ENCODE measurements at places on chromosomes 7 and 10.

DNA sequence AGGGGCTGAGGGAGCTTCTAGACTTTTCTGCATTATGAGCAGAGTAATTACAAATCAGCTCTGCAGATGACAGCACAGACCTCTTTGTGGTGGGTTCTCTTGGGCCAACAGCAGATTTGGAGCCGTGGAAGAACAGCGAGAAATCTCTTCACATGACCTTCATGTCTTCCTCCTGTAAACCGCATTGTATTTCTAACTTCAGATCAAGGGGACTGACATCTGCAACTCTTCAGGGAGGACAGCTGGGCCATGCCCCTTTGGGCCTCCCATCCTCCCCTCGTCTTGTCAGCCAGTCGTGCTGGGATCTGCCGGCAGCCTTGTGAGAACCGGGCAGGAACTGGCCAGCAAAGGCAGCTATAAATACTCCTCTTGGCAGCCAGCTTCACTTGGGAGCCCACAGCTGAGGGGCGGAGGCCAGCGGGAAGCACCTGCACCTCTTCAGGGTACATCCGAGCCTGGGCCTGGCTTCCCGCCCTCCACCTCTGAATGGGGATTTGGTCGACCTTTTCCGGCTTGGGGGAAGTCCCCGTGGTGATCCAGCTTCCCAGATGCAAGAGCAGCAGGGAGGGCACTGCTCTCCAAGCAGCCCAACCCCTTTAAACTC, 54.7 kb downstream of the STEAP1B start:
- no peak for DNase-seq

GRCh38 chr10:87575851-87576250, 71.2 kb downstream of the MINPP1 start:
- DNase-seq, result no peak

DNA sequence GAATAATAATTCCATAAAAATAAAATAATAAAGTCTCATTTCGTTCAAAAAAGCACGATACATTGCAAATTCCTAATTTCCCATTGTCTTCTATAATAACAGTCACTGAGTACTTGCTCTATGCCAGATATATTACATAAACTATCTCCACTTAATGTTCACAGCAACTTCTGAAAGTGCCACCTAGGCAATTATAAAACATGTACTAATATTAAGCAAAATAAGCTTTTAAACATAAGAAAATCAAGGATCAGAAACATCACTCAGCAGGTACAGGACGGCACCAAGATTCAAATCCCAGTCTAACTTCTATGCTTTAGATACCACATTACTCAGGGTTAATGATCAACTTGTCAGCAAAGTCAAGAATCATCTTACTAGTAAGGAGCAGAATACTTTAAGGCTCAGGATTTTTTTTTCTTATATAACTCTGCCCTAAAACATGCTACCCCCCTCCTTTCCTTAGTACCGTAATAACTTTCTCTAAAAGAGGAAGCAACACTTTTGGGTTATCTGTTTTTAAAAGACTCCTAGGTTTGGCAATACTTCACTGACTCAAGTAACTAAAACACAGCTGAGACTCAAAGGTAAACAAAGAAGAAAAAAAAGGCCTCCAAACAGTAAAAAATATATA, 51.3 kb downstream of the USP6NL start:
- DNase-seq, result no peak

DNA sequence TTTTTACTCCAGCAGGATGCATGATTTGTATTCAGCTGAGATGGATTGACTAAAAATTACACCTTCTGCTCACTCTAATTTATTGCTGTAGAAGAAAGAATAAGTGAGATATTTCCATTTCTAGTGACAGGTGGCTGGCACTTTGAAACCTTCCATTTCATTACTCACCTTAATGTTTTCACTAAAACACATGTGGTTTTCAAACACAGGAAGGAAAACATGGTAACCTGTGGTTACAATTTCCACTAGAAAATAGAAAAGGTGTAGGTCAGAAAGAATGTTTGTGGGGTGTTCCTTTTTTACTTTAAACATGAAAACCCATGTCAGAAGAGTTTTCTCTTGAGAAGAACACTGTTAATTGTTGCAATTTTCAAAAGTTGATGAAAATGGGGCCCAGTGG, 12.0 kb upstream of the PRKCQ start:
- DNase-seq, result no peak

DNA sequence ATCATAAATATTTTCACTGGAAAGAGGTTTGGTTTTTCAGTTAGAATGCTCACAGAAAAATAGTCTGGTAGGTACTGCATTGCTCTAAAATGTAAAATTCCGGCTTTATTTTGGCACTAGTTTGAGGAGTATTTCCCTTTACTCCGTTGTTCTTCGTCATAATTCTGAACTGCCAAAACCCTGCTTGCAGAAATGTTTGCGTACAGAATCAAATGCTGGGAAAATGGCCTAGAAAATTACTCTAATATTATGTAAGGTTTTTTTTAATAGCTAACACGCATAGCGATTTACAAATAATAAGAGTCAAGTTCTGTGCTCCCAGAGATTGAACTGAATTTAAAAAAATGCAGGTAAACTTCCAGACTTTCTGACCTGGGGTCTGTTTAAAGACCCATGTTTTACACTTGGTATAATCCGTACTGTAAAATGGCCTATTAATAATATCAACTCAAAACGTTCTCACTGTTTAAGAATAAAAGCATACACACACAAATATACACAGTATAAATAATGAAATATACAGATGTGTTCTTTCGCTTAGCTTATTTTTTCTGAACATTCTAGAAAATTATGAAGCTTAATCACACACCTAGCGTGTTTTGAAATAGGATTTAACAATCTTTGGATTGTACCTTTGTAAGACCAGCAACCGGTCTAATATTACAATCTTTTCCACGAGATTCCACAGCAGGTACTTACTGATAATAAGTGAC, 23.5 kb upstream of the ANLN start:
- no peak for DNase-seq

GRCh38 chr10:98246911-98247805, 20.8 kb downstream of the LOXL4 start:
- DNase-seq, result no peak

DNA sequence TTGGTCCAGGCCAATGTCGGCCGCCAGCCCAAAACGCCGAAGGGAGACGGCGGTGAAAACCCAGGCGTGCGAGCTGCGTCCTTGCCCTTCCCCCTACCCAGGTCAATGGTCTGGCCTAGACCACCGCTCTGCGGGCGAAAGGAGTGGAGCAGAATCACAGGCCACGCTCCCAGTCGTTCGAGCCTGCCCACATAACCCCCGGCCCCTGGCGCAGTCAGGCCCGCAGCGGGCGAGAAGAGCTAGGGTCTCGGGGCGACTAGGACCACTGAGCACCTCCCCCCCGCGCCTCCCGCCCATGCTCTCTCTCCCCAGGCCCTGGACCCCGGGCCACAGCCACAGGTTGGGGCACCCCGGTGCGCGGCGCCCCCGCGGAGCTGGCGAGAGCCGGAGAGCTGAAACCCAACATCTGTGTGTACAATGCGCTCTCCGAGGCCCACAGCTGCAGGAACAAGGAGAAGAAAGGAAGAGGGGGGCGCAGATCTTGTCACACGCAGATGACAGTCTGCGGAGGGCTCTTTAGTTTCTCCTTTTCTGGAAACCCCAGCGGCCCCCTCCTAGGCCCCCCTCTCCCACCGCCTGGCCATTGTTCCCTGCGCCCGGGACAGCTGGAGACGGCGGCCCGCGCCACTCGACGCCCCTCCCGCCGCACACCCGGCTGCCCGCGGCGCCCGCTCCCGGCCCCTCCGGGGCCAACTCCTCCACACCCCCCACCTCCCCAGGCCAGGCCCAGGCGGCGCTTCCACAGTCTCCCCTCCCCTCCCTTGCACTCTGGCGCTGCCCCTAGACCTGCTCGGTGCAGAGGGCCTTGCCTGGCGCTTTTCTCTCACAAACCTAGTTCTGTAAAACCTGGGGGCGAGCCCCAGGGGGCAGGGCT, 355.0 kb downstream of the DNAJB6 start:
- no peak for DNase-seq

DNA sequence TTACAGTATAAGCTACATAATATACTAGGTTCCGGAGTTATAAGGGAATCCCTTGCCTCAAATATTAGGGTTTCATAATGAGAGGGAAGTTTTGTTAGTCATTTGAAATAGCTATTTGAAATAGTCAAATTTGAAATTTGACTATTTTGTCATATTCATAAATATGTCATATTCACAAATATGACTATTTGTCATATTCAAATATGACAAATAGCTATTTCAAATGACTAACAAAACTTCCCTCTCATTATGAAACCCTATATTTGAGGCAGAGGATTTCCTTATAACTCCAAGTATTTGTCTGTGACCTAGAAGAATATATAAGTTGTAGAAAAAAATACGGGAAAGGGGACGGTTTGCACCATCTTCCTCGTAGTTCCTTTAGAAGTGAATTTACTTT, 76.6 kb downstream of the HDAC9 start:
- DNase-seq, result no peak

DNA sequence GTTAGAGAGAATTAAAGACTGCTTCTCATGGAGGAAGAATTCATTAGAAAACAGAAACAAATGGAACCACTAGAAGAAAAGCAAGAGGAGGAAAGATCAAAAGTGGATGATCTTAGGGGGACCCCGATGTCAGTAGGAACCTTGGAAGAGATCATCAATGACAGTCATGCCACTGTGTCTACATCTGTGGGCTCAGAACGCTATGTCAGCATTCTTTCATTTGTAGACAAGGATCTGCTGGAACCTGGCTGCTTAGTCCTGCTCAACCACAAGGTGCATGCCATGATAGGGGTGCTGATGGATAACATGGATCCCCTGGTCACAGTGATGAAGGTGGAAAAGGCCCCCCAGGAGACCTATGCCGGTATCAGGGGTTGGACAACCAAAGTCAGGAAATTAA, 154.4 kb upstream of the CHRM2 start:
- no peak for DNase-seq

GRCh38 chr10:72171175-72171630, 44.6 kb upstream of the ANAPC16 start:
- no peak for DNase-seq

GRCh38 chr7:148698007-148698396, 701 bp upstream of the CUL1 start:
- no peak for DNase-seq

DNA sequence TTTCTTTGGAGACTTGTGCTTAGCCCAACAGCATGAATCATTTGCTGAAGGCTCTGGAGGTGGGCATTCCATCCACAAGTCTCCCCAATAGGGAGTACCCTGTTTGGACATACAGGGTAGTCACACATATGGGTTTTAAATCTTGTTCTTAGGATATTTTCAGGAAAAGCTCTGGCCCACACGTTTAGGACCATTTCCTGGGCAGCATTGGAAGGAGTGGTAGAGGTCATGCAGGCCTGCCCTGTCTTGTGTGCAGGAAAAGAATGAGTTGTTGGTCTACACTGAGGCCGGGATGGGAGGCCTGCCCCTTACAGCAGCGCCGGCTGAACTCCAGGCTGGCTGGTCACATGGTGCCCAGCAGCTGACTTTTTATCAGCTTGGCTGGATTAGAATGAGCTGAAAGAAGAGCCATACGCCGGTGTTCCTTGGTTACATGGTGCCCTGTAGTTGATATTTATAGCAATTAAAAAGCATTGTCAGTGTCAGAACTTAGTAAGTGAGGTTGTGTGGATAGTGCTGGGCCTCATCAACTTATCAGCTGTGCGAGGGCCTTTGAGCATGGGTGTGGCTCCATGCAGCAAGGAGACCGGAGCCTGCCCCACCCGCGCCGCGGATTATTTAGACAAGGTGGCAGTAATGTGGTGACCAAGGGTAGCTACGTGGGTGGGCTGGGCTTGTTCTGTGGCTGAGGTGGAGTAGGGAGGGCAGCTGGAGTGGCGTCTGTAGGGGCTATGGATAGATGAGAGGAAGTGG, 28.6 kb downstream of the OGDH start:
- DNase-seq, result no peak

DNA sequence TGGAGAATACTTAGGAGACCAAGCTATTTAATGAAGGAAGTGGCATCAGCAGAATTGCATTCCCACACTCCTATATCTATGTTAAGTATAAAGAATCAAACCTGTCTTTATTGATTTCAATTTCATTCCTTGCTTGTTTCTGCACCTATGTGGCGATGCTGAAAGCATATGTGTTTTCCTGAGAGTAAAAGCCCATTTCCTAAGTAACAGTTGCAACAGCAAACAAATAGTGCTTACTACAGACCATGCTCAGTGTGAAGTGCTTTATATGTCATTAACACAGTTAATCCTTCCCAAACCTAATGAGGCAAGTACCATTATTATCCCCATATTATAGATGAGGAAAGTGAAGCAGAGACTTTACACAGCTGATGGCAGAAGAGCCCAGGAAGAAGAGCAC, 552.1 kb downstream of the PARD3 start:
- DNase-seq, result no peak
